Stimulated activated naive CD8-positive, alpha-beta T cell treated with anti-CD3 and anti-CD28 coated beads, Interleukin-15, Interleukin-2, amounts not matched to agents 100 U/mL and 50 U/mL, for 24 hours (primary cell): ENCODE measurements at places on chromosomes 13 and 19.

- no peak for DNase-seq
Observed at GRCh38 chr19:246551-246950, 44.7 kb downstream of the PLPP2 start.

- DNase-seq = no peak
Observed at GRCh38 chr13:83667606-83668005, 214.7 kb downstream of the SLITRK1 start.

DNA sequence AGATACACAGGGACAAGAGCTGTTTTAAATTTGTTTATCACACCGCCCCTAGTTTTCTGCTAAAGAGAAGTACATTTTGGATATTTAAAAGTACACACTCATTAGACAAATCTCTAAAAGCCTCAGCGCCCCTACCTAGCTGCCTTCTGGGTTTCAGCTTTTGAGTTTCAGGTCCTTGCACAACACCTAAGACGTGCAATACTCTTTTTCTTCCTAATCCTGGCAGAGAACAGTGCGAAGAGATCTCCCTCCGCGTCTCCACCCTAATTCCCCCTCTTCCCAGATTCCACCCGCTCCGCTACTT, 421 bp upstream of the KLF5 start:
- no peak for DNase-seq

- DNase-seq = no peak
Observed at GRCh38 chr13:66860878-66861417, 369.2 kb downstream of the PCDH9 start.

- no peak for DNase-seq
Observed at GRCh38 chr19:9721861-9722260, 46.7 kb downstream of the ZNF846 start.

GRCh38 chr19:42091742-42092141, 15.8 kb downstream of the ZNF574 start:
- no peak for DNase-seq

DNA sequence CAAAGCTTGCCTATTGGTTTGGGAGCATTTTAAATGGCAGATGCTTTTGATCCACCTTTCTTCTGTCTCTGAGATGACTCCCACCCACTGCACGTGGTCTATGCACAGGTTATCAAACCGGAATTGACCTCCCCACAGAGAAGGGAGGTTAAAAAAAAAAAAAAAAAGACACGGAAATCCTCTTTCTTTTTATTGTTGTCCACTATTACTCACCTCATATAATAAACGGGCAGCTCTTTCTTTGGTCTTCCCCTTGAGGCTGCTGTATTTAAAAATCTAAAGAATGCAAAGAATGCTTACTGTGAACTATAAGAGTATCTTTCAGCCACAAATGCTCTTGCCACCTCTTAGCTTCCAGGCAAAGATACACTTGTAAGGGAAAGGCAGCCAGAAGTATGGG, 329.7 kb downstream of the NDFIP2 start:
- DNase-seq = no peak

GRCh38 chr13:100523981-100524386, 64.6 kb downstream of the GGACT start:
- no peak for DNase-seq

DNA sequence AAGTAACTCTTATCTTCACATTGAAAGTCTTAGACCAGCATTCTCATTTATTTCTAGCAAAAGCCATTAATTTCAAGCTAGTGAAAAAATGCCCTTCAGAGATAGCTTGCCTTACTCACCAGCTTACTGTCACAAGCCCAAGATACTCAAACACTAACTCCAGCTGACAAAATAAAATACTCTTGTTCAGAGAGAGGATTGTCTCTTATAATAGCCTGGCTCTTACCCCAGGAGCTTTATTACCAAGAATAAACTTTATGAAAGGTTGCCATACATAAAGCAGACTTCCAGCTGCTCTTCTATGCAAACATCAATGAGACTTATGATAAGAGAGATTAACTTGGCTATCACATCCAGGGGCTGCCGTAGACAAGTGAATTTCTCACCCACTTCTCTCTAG, 53.6 kb downstream of the XPO4 start:
- DNase-seq = no peak

GRCh38 chr13:32080328-32080744, 48.8 kb downstream of the FRY start:
- DNase-seq = no peak

DNA sequence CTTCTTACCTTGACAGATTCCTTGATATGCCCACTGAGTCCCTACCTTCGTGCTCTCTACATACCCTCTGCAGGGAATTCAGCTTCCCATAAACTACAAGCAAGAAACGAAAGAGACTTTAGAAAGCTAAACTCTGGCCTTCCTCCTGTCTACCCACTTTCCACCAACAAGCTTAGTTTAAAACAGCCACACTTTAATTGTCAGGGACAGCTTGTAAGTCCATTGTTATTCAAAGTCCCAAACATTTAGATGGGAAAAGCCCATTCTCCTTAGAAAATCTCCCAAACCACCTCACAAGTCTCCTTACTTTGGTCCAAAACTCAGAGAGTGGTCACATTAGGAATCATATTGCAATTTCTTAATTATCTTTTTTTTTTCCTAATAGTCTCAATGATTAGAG, 2695.8 kb downstream of the PCDH9 start:
- no peak for DNase-seq

GRCh38 chr19:5498830-5499550, 43.8 kb downstream of the ZNRF4 start:
- no peak for DNase-seq

DNA sequence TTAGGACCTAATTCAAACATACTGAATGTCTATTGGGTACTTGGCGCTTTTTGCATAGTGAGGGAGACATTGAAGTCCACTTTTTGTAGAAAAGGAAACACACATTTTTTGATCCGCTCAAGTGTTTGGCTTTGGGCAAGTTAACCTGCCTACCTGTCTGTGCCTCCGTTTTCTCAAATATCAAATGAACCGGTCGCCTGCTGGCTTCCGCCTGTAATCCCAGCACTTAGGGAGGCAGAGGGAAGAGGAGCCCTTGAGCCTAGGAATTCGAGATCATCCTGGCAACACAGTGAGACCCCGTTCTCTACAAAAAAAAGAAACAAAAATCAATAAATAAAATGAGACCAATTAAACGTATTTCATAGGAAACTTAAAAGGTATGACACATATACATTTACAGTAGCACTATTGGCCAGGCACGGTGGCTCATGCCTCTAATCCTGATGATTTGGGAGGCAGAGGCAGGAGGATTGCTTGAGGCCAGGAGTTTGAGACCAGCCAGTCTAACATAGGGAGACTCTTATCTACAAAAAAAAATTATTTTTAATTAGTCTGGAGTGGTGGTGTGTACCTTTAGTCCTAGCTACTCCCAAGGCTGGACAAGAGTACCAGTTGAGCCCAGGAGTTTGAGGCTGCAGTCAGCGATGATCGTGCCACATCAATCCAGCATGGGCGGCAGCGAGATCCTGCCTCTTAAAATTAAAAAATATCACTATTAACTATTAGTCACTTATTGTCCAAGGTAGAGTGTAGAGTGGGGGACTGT, 1.3 kb downstream of the RAD23A start:
- DNase-seq = no peak

DNA sequence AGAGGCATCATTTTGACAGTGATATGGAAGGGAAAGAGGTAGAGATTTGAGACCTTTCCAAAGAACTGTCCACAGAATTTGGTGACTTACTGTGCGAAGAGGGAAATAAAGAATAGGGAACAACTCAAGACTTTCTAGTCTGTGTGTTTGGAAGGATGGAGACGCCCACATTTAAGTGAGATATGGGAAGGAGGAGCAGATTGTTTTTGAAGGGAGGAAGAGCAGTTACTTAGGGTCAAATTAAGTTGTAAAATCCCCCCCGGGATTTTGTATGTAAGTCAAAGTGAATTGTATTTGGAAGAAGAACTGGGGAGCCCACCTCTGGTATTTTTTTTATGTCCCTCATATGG, 1.2 kb downstream of the USPL1 start:
- DNase-seq = no peak

DNA sequence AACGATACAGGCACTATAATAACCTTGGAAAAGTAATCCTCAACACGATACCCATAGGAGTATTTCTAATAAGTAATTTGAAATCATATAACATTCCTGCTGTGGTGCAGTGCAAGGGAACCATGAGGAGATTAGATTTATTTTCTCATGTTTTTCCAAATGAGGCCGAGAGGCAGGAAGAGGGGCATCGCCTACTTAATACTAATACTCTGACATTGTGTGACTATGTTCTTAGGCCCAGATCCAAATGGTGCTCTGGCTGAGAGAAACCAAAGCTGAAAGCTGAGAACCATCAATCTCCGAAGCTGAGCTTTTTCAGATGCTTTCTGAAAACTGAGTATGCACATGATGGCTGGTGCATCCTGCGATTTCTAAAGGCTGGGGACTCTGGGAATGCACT, 248.0 kb upstream of the MAB21L1 start:
- DNase-seq = no peak

DNA sequence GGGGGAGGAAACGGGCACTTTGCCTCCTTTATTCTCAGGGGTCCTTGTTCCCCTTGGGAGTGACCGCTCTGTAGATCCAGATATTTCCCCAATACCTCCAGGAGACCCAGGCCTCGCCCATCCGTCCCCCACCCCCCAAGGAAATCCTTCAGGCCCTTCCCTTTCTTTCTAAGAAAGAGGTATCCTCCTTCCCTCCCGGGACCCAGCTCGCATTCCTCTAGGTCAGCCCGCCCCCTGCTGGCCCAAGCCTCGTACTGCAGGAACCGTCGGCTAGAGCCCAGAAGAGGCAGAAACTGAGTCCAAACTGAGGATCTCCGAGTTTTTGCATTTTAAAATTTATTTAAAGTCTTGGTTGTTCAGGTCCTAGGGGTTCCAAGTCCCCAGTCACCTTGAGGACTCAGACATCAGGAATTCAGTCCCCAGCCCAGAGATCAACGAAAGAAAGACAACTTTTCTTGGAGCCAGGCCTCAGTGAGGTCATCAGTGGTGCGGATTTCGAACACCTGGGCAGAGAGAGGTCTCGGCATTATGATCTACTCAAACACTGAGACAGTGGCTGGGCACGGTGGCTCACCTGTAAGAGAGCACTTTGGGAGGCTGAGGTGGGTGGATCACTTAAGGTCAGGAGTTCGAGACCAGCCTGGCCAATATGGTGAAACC, 7.5 kb upstream of the LRFN1 start:
- DNase-seq = peak; percentile 88

- no peak for DNase-seq
Observed at GRCh38 chr13:112750570-112750969, 60.7 kb downstream of the ATP11A start.

GRCh38 chr19:18045307-18046050, 37.5 kb downstream of the ARRDC2 start:
- DNase-seq = no peak

DNA sequence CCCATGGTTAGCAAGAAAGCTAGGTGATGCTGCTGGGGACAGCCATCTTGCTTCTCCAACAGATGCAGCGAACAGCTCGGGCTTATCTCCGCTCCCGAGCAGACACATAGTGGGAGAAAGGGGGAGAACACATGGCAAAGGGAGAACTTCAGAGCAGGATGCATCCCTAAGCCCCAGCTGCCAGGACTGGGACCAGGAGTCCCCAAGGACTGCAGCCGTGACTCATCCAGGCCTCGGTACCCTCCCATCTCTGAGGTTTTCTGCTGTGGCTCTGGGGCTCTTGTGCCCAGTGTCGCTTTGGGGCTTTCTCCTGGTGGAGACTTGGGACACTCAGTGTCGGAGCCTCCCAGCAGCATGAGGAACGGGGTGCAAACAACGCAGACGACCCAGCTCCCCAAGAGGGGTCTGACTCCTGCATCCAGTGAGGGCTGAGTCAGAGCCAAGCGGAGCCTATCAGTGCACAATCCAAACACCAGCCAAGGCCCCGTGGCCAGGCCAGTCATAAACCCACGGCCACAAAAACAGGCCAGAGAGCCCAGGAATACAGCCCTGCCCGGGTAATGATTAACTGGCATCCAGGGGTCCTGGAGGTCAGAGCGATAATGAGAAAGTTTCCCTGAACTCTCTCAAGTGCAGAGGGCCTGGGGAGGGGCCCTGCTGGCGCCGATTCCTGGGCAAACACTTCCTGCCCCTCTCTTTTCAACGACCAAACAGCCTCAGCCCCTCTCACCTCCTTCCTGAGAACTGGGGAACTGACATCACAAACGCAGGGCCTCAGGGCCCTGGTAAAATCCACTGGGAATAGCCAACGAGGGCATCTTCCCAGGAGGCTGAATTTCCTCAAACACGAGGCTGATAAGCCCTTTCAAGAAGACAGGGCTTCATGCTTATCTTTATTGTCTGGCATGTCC, 202.9 kb downstream of the USP12 start:
- DNase-seq = no peak

GRCh38 chr13:46343279-46343994, 43.6 kb downstream of the RUBCNL start:
- no peak for DNase-seq

DNA sequence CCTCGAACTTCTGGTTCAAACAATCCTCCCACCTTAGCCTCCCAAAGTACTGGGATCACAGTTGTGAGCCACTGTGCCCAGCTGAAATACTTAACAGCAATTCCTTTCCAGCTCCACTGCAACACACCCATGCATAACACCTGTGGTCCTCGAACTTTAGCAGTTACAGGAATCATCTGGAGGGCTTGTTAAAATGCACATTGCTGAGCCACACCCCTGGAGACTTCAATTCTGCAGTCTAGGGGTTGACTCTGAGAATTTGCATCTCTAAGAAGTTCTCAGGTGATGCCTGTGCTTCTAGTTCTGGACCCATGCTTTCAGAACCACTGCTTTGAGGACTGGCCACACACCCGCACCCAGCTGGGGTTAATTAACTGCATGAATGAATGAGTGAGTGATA, 53.1 kb upstream of the UBL3 start:
- no peak for DNase-seq

- no peak for DNase-seq
Observed at GRCh38 chr13:39201180-39201579, 162.9 kb downstream of the NHLRC3 start.

DNA sequence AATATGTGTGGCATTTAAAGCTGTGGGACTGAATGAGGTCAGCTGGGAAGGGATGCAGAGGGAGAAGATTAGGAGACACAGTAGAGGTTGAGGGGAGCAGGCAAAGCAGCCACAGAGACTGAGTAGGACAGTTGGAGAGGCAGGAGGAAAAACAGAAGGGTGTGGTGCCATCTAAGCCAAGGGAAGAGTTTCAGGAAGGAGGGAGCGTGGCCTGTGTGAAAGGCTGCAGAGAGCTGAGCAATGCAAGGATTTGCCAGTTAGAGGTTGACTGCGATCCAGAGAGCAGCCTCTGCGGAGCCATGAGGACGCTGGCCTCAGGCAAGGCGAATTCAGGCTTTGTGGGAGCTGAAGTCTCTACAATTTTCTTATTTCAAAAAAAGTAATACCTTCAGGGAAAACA, 28.9 kb downstream of the SOX21 start:
- DNase-seq = no peak

- DNase-seq = no peak
Observed at GRCh38 chr13:99988529-99989275, 7.1 kb downstream of the ZIC2 start.

DNA sequence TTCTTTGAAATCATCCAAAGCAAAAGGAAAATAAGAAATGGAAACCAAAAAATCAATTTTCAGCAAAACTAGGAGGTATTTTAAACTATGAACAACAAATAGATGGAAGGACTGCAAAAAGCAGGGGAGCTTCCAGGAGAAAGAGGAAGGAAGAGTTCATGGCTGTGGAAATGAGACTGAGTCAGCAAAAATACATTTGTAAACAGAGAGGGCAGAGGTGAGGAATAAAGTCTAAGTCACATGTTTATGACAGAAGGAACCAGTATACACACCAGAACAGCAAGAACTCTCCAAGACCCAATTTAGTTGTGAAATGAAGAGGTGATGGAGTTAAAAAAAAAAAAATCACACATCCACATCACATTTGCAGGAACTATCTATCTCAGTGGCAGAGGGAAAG, 69.6 kb downstream of the RNASEH2B start:
- DNase-seq = no peak
